ENCODE measurements at places on chromosomes 7 and 10. TPM values are rescaled to one million over a fixed set of nuclear protein-coding genes. Genes with fewer than 3 reads are reported as not detected.

PILRB gene
- 63.1 TPM for polyA plus RNA-seq

CUZD1 gene
- polyA plus RNA-seq, result 1.7 TPM

KLF14 gene
- 0.47 TPM for polyA plus RNA-seq

MALRD1 gene
- polyA plus RNA-seq, result 1.4 TPM

KCND2 gene
- polyA plus RNA-seq, result 1.8 TPM

NEUROD6 gene
- not detected for polyA plus RNA-seq

PRLHR gene
- polyA plus RNA-seq, result not detected

PLAU gene
- 13.3 TPM for polyA plus RNA-seq

NPVF gene
- polyA plus RNA-seq, result not detected

CCL24 gene
- polyA plus RNA-seq, result not detected

ZNF783 gene
- 20.5 TPM for polyA plus RNA-seq

NKX1-2 gene
- not detected for polyA plus RNA-seq

HECTD2 gene
- polyA plus RNA-seq, result 32.2 TPM

STEAP2 gene
- polyA plus RNA-seq, result 11.3 TPM

DOCK1 gene
- 61.9 TPM for polyA plus RNA-seq

FAM241B gene
- 11.0 TPM for polyA plus RNA-seq

EGR2 gene
- polyA plus RNA-seq, result 1.6 TPM

ABCB1 gene
- 20.3 TPM for polyA plus RNA-seq

WDR86 gene
- 49.6 TPM for polyA plus RNA-seq

RTKN2 gene
- 10.1 TPM for polyA plus RNA-seq

GNAT3 gene
- polyA plus RNA-seq, result not detected

RSPH10B gene
- 0.71 TPM for polyA plus RNA-seq

ORC5 gene
- 26.5 TPM for polyA plus RNA-seq

FANK1 gene
- 10.0 TPM for polyA plus RNA-seq

RARRES2 gene
- polyA plus RNA-seq, result 55.6 TPM

All from renal pelvis (tissue), 12 donors.